ENCODE measurements at places on chromosomes 5 and 9.

- DNase-seq = no peak
Measured at GRCh38 chr5:119179857-119180641, 109.2 kb downstream of the DMXL1 start.

DNA sequence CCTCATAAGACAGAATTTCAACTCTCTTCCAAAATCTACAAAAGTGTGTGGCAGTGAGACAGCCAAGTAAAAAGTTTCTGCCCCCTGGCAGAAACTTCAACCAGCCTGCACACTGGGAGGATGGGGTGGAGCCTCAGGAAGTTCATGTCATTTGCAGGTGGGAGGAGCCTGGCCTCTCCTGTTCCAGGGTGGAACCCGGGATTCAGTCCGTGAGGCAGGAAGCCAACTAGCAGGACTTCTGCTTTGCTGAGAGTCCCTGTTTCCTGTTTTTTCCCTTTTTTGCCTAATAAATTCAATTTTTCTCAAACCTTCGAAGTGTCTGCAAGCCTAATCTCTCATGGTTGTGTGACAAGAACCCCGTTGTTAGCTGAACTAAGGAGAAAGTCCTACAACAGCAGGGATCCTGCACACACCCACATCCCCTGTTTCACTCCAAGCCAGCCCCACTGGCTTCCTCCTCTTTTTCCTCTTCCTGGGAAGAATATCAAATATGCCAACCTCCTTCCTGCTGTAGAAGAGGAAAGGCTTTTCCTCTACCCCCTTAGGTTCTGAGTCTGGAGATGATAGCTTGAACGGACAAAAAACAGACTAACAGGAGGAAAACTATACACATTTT is 69.3 kb downstream of the ALDH7A1 start:
- DNase-seq = no peak

GRCh38 chr5:142669477-142669876 is 16.4 kb downstream of the FGF1 start:
- no peak for DNase-seq

DNA sequence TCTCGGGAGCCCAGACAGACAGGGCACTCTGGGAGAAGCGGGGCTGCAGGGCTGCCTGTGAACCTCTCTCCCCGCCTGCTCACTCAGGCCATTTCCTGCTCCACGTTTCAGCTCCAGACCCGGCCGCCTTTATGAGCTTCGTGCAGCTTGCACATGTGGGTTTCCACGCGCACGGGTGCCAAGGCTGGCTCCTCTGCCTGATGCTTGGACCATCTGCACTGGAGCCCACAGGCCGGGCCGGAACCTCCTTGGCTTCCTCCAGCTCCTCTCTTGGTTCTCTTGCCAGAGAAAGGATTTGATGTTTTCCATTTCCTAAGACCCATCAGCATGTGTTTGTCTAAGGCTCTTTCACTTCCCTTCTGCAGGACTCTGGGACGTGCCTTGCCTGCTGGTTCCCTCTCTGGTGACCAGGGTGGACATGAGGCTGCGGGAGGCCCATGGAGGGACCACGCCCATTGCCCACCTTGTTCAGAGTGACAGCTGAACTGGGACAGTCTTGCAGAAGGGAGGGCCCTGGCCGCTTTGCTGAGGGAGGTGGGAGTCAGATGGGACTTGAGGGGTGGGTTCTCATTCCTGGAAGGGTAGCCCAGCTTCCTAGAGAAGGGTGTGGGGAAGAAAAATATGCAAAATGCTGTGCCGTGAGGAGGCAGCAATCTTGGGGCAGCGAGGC is 23.3 kb upstream of the COL5A1 start:
- no peak for DNase-seq

DNA sequence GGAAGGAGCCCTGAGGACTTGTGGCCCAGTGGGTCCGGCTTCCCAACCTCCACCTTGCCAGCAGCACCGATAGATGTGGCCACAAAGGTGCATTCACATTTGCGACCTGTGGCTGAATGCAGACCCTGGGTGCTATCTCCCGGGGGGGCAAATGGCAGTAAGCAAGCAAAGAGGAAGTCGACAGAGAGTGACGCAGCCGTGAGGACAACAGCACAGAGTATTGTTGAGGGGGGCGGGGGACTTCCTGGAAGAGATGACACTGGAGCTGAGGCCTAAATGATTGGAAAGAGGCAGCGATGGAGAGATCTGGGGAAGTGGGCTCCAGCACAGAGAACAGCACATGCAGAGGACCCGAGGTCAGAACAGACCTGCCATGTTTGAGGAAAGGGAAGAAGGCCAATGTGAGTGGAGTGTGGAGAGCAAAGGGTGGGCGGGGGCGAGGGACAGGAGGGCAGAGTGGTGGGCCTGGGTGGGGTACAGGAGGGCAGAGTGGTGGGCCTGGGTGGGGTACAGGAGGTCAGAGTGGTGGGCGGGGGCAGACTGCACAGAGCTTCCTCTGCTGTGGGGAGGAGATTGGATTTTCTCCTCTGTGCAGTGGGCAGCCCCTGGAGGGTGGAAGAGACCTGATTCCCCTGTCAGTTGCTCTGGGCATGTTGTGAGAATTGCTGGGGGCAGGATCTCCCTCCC is 42.6 kb downstream of the ADAMTS2 start:
- no peak for DNase-seq

DNA sequence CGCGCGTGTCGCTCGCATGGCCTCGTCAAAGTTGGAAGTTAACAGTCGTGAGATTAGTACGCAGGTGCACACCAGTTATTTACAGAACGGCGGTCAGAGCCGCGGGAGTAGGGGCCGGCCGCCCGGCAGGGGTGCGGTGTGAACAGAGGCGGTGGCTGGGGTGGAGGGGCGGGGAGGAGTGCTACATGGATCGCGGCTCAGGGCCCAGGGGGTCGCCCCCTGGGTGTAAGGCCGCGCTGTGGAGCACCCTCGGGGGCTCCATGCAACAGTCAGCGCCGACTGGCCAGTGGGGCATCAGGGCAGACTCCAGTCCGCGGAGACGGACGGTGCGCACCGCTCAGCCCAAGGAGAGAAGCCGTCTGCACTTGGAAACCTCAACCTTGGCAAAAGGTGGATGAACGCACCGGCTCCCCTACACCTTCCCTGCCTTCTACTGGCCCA is 60.3 kb downstream of the ZNF354C start:
- no peak for DNase-seq

Data from activated T-cell treated with anti-CD3 and anti-CD28 coated beads, Interleukin-2, amount 50 U/mL, for 24 hours (primary cell).